ENCODE measurements at places on chromosomes 2 and 18.
A peak's percentile ranks its signal among the peaks of the same experiment; 100 is the strongest.

- DNase-seq: no peak
Observed at GRCh38 chr18:8117006-8117371, 492.2 kb upstream of the RAB12 start.

GRCh38 chr2:165897726-165898125 is 55.9 kb downstream of the TTC21B start:
- no peak for DNase-seq

DNA sequence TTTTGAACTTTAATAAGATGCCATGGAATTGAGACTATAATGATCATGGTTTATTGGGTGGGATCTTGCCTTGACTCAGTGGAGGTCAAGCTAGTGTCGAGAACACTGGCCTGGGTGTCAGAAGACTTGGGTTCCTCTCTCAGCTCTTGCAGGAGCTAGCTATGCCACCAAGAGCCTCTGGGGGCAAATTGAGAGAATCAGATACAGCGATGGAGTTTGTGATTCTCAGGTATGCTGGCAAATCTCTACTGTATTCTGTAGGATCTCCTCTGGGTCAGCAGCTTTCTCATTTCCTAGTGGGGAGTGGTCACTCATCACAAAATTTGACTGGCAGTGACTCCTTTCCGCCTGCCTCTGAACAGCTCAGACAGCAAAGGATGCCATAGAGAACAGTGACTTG is 477.0 kb downstream of the RNF144A start:
- no peak for DNase-seq

DNA sequence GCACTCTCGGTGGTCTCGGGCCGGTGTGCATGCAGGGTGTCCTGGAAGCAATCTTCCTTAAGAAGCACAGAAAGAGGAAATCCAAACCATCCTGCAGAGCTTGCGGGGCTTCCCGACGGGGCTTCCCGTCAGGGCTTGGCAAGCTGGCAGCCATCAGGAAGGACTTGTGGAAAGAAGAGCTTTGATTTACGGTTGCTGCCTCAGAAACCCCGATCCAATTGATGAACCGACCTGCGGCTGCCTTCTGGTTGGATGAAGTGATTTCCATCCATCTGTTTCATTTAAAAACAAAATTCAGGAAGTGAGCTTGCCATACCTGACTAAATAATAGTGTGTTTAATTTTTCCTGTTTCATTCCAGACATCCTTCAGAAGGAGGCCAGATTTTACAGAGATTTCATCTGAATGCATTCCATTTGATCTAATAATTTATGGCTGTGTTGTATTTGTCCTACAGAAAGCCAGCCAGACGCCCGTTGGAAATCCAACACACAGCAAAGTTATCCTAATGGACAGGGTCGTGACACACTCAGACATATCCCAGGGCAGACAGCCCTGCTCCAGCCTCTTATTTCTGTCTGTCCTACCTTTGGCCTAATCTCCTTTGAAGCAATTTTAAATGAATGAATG is 141.3 kb downstream of the SEPTIN10 start:
- DNase-seq: no peak

GRCh38 chr18:356778-357177 is 88.9 kb upstream of the THOC1 start:
- DNase-seq: no peak

DNA sequence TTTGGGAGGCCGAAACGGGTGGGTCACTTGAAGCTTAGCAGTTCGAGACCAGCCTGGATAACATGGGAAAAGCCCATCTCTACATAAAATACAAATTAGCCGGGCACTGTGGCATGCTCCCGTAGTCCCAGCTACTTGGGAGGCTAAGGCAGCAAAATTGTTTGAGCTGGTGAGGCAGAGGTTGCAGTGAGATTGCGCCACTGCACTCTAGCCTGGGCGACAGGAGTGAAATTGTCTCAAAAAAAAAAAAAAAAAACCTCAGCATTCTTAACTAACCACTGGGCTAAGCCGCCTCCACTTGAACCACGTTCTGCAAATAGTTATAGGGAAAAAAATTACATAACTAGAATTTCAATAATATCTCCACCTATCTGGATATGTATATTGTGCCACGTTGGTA is 2.3 kb downstream of the FOXI3 start:
- DNase-seq: no peak

GRCh38 chr2:68330691-68331090 is 10.9 kb upstream of the CNRIP1 start:
- DNase-seq: no peak

GRCh38 chr2:145725876-145726275 is 1206.0 kb upstream of the ZEB2 start:
- DNase-seq: no peak

- DNase-seq: no peak
Observed at GRCh38 chr2:153470867-153471266, 7.7 kb downstream of the RPRM start.

GRCh38 chr2:238636269-238637073 is 209.7 kb downstream of the ASB1 start:
- DNase-seq: no peak

GRCh38 chr2:68519236-68519635 is 51.9 kb downstream of the APLF start:
- no peak for DNase-seq

GRCh38 chr2:152440460-152440859 is 105.5 kb downstream of the FMNL2 start:
- no peak for DNase-seq

DNA sequence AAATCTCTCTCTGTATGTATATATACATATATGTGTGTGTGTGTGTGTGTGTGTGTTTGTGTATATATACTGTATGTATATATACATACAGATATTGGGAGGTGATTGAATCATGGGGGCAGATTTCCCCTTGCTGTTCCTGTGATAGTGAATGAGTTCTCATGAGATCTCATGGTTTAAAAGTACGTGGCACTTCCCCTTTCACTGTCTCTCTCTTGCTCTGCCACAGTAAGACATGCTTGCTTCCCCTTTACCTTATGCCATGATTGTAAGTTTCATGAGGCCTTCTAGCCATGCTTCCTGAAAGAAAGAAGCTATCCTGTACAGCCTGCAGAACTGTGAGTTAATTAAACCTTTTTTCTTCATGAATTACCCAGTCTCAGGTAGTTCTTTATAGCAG is 18.8 kb upstream of the CCDC195 start:
- no peak for DNase-seq

- no peak for DNase-seq
Observed at GRCh38 chr2:100832885-100833284, 12.9 kb downstream of the NPAS2 start.

- DNase-seq: no peak
Observed at GRCh38 chr2:153476816-153477635, 1.5 kb downstream of the RPRM start.

DNA sequence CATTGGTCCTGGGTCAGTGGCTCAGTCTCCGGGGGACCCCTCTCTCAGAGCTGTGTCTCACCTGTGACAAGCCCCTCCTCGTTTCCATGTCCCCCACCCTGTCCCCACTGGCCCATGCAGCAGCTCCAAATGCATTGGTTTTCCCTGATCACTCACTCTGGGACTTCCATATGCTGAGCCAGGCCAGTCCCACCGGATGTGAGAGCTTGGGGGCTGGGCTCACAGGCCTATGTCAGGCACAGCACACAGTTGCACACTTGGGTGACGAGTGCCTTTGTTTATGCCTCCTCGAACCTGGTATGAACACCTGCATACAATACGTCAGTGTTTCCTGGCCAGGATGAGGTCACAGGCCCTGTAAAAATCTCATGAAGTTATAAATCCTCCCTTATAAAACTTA is 232.5 kb downstream of the TFCP2L1 start:
- DNase-seq: no peak

- peak; percentile 7 for DNase-seq
Observed at GRCh38 chr2:33133454-33133952, 186.8 kb downstream of the LTBP1 start.

DNA sequence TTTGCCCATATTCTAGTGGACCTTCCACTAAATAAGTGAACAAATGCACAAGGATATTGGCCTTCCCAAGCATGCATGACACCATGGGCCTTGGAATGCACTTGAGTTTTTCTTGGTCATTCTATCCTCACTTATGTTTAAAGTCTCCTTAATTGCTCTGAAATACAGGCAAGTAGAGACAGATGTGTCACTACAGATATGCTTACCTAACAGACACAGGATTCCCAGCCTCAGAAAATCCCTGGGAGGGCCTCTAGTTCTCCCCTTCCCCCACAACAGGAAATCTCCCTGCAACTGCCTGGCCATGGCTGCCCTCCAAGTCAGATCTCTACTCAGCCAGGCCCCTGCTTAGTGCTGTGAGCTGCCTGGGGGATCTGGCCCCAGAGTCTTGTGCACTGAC is 445.2 kb downstream of the IRS1 start:
- DNase-seq: no peak

DNA sequence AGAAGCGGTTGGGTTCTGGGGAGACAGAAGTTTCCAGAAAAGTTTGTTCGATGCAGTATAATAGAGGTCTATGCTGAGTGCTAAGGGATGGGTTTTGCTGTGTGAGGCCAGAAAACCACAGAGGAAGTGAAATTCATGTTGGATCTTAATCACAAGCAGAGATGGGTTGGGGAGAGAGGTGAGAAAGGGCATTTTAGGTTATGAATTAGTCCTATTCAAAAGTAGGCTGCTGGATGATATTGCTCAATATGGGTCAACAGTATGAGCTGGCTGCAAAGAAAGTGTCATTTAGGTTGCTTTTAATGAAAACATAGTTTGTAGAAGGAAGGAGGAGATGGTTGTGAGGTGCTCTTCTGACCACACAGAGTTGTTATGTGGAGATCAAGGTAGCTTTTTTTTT is 118.8 kb upstream of the LHCGR start:
- no peak for DNase-seq

DNA sequence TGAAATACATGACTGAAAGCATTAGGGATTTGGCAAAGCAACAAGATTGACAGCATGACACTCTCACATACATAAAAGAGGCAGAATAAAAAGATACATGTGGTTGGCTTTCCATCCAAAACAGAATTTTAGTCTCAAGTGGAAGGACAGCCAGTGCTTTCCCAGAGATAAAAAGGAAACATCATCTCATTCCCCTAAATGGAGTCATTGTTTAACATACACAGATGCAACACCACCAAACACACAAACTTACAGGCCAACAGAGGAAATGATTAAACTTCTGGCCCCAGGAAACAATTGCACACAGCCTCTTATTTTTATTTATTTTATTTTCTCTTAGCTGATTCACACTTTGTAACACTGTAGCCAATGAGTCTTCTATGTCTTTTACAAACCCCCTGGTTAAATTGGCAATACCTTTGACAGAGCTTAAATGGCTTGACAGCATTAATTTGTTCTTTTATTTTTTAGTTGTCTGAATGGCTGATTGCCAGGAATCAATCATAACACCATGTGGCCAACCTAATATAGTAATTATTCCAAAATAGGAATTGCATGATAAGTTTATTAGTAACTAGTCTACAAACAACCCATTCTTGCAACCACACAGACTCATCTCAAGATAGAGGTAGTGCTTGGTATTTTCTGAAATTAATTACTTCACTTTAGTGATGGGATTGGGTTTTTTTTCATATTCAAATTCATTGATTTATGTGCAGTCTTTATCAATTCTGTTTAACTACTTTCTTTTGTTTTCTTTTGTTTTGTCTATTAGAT is 190.5 kb downstream of the RND3 start:
- peak; percentile 12 for DNase-seq

- DNase-seq: no peak
Observed at GRCh38 chr18:49850636-49851035, 37.3 kb upstream of the ACAA2 start.

- peak; percentile 78 for DNase-seq
Observed at GRCh38 chr2:19120941-19121750, 237.3 kb downstream of the OSR1 start.

DNA sequence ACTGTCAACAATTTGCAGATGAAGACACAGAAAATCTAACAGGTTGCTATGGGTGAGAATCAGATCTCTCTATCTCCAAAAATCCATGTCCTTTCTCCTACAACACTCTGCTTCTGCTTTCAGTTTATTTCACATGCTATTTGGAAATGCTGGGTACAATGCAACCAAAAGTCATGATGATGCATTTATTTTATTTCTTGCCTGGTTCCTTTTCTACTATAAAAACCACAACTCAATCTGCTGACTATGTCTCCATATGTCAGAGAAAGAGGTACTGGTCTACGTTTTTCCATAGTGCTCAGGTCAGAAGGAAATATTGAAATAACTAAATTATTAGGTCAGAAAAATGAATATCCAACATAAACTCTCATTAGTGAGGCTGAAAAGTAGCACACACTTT is 20.5 kb downstream of the RAD51AP2 start:
- no peak for DNase-seq

DNA sequence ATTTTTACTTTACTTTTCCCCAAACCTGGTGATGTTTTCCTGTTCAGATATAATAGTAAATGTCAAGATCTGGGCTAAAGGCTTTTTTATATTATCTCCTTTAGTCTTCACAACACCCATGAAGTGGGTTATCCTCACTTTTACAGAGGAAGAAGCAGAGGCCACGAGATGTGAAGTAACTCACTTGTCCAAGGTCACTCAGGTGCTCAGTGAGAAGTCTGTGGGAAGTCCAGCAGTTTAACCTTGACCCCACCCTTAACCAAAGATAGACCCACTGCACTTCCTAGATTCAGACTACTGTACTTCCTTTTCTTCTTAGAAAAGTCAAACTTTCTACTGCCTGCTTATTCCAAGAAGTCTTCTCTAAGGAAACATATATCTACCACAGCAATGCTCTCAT is 56.3 kb upstream of the STAT1 start:
- DNase-seq: no peak

- DNase-seq: no peak
Observed at GRCh38 chr2:44464437-44464836, 102.7 kb downstream of the CAMKMT start.

- DNase-seq: no peak
Observed at GRCh38 chr18:58201733-58202730, 158.0 kb downstream of the NEDD4L start.

DNA sequence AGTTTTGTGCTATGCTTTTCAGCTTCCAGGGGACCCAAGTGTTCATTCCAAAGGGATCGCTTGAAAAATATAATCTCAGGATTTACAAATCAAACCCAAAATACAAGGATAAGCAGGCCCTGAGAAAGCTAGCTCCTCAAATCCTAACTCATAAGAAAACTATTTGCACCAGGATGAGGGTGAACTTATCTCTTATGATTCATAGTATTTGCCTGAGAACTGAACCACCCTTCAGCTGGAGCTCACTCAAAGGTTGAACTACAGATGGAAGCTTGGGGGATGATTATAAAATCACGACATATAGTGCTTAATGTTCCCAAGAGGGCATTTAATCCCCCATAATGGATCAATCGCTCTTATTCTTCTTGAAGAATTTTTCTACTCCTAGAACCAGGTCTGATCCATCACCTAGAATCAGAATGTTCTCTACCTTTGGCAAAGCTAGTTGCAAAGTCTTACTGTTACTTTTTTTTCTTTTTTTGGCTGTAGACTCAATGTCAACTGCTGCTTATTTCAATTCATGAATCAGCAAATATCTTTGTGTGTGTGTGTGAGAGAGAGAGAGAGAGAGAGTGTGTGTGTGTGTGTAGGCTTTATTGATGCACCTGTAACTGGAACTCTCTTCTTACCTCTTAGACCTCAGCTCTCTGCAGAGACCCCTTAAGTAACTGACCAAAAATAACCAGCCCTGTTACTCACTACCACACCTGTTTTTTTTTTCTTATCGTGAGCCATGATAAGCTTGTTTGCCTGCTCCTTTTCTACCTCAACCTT is 44.8 kb downstream of the ARL4C start:
- no peak for DNase-seq

Measured in Ammon's horn (tissue), 1 donor.